ENCODE measurements at places on chromosomes 1 and 21.

DNA sequence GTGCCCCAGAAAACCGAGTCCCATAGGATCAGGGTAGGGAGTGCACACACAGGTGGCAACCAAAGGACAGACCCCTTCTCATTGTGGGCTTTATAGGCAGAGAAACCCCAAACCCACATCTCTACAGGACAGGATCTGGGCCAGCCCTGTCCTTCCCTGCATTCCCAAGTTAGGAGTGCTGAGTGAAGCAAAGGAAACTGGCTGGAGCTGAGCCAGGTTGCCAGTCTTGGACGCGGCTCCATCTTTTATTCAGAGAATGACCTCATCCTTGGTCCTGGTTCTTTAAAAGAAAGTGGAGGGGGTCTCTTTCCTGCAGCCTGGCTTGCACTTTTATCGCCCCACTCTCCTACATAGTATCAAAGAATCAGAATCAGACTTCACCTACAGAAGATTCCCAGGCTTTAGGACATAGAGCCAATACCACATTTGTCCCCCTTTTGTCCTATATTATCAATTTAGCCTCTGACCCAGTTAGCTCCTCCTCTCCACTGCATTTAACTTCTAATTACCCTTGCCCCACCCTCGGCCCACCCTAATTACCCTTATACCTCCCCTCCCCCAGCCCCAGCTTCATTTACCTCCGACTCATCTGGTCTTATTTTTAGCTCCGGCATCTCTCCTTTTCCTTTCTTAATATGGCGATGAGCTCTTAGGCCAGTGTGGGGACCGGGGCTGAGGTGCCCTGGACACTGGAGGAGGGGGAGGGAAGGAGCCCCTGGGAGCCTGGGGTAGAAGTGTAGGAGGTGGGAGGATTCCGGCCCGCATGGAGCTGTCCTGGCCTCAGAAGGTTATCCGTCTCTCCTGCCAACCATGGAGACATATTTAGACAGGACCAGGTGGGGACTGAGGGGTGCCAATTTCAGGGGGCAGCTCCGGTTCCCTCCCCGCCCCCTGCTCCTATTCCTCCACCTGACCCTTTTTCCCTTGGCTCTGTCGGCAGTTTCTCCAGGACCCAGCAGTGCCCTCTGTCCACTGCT is at the start of gene CASQ1:
Gene CASQ1 (plus strand): TSS at position 927 of the 977 bp plus-strand sequence. CDS start 177 bp downstream, outside the sequence.
- no peak for DNase-seq

DNA sequence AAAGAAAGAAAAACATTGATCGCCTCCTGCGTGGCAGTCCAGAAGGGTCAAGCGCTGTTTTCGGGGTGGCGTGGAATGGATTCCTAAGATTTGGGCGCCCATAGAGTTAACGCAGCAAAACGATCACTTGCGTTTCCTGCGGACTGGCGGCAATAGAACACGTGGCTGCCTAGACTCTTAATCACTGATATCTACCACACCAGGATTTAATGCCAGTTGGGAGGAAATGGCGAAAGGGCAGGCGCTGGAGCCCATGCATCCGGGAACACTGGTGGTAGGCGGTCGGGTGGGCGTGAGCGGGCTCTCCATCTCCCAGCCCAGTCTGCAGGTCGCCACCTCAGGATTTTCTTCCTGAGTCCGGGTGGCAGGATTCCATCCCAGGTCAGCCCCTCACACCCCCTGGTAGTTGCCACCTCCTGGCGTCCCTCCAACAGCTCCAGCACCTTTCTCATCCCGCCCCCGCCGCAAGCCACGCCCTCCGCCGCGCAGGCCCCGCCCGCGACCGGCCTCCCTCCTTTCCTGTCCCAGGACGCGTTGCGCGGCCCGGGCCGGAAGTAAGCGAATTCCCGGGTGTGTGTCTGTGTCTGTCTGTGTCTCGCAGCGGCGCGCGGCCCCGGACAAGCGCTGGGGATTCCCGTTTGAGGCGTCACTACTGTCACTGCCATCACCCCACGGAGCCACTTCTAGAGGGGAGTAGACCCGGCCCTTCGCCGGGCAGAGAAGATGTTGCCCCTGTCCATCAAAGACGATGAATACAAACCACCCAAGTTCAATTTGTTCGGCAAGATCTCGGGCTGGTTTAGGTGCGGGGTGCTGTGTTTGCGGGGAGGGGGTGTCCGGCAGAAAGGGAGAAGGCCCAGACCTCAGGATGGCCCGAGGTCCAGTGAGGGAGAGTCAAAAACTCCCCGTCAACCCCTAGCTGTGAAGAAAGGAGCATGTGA is at the start of gene SLC30A7:
Gene SLC30A7 (plus strand): TSS at position 551 of the 941 bp plus-strand sequence. CDS start 173 bp downstream, at position 724.
- DNase-seq = peak; percentile 94

DNA sequence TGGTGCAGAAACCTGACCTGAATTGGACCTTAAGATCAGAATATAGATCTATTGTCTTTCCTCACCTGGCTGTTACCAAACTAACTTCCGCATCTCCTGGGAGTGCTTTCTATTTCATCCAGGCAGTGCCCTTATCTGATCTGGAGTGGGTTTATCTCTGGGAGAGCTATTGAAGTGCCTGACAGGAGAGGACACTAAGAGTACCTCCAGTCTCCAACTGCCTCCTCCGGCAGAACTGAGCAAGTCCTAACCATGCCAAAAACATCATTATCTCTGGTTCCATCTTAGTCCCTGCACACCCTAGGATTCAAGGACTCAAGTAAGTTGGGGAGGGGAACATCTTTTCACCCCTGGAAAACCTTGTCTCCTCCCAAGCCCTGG is 12.4 kb upstream of the KCNJ15 start:
- no peak for DNase-seq

- no peak for DNase-seq
Measured at GRCh38 chr1:46457178-46457577, 32.5 kb upstream of the DMBX1 start.

- no peak for DNase-seq
Measured at GRCh38 chr1:201348211-201348566, 29.3 kb downstream of the TNNT2 start.

DNA sequence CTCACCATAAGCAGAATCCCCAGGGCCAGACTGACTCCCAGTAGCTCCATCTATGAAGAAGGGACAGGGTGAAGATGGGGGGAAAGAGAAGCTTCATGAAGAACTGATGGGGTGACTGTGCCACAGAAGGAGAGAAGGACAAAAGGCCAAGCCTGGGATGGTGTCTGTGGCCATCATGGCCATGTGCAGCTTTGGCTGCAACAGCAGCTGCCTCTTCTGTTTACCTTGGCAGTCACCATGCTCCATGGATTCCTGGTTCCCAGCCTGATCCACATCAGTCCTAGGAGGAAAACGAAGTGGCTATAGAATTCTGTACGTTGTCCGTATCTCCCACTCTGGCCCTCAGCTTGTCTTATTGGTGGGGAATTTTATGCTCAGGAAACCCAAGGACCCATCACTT is 12.0 kb downstream of the SEMA6C start:
- DNase-seq = no peak

GRCh38 chr1:31624309-31624708 is 6.8 kb downstream of the HCRTR1 start:
- DNase-seq = no peak

GRCh38 chr1:39896909-39897685 is 4.6 kb downstream of the MYCL start:
- DNase-seq = no peak

DNA sequence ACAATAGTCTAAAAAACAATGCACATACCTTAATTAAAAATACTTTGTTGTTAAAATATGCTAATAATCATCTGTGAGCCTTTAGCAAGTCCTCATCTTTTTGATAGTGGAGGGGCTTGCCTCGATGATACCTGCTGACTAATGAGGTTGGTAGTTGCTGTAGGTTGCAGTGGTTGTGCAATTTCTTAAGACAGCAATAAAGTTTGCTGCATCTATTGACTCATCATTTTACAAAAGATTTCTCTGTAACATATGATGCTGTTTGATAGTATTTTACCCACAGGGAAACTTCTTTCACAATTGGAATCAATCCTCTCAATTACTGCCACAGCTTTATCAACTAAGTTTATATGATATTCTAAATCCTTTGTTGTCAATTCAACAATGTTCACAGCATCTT is 7.6 kb downstream of the C1orf87 start:
- no peak for DNase-seq

- DNase-seq = no peak
Measured at GRCh38 chr1:63524201-63524600, 876 bp downstream of the EFCAB7 start.

GRCh38 chr21:28464095-28464494 is 528.6 kb downstream of the LTN1 start:
- no peak for DNase-seq

DNA sequence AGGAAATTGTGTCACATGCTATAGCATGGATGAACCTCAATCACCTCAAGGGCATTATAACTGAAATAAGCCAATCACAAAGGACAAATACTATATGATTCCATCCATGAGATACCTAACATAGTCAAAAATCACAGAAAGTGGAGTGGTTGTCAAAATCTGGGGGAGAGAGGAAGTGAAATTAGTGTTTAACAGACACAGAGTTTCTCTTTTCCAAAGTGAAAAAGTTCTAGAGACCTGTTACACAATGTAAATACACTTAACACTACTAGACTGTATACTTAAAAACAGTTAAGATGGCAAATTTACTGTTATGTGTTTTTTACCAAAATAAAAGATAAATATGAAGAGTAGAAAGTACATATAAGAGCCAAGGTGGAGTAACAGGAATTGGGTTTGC is 31.8 kb downstream of the ZNF644 start:
- DNase-seq = no peak

GRCh38 chr21:18298228-18298627 is 53.6 kb downstream of the CHODL start:
- DNase-seq = no peak

DNA sequence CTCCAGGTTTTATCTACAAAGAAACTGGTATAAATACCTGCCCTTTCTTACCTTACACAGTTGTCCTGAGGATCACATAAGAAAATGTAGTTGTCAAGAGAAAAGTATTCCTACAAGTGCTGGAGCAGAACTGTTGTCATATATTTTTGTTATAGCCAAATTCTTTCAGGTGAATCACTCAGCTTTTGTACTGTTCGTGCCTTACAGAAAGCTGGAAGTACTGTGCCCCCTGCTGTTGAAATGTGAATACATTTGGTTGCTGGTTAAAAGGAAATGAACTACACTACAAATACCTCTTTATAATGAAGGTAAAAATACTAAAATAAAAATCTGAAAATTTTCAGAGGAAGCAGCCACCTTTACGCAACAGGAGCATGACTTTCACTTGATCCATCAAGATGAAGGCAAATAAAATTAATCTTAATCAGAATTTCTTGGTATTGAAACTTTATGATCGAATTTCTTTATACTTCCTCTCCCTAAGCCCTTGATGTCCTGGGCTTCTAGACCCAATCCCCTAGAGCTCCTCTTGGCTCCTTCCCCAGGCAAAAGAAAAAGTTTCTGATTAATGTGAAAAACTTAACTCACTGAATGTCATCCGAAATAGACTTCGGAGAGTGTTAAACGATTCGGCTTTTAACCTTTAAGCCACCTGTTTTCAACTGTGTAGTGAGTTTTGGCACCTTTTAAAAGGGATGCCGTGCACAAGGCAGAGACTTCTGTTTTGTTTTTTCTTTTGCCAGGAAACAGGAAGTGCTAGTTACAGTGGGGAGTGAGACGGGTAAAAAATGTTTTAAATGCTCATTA is 12.5 kb downstream of the CHML start:
- DNase-seq = no peak

GRCh38 chr1:3435666-3436065 is 18.8 kb upstream of the ARHGEF16 start:
- no peak for DNase-seq

DNA sequence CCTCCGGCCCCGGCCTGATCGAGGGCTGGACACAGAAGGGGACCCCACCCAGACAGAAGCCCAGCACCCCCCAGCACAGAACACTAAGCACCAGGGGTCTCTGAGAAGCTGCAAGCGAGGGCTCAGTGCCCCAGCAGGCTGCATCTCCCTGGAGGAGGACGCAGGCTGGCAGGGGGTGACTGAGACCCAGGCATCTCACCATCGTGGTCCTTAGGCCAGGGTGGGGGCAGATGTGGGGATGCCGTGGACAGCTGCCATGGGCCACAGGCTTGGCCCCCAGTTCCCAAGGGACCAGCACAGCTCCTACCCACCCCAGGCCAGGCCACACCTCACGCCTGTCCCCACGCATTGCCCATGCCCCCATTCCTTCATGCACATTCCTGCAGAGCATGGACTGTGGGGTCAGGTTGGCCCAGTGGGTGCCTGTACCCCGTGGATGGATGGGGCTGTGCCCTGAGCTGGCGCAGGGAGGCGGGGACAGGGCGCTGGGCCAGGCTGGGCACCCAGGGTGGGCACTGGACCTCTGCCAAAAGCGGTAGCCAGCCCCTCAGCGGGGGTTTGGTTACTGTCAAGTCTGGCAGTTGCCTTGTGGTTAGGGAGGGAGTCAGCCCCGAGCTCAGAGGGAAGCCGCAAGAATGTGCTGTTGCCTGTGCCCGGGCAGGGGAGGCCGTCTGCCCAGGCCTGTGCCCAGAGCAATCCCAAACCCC is 61.5 kb downstream of the ARHGEF16 start:
- DNase-seq = no peak

DNA sequence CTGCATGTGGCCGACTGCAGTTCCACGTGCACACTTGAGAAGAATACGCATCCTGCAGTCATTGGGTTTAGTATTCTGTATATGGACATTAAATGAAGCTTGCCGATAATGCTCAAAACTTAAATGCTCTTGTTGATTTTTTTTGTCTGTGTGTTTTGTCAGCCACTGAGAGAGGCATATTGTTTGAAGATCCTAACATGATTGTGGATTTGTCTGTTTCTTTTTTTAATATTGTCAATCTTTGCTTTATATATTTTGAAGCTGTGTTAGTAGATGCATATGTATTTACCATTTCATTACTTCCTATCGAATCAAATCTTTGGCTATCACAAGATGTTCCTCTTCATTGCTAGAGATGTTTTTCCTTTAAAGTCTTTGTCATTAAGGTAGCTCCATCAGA is 73.2 kb downstream of the FHAD1 start:
- no peak for DNase-seq

GRCh38 chr1:147283011-147283410 is 40.5 kb downstream of the CHD1L start:
- no peak for DNase-seq

GRCh38 chr21:43890042-43890441 is 25.0 kb downstream of the AGPAT3 start:
- no peak for DNase-seq

DNA sequence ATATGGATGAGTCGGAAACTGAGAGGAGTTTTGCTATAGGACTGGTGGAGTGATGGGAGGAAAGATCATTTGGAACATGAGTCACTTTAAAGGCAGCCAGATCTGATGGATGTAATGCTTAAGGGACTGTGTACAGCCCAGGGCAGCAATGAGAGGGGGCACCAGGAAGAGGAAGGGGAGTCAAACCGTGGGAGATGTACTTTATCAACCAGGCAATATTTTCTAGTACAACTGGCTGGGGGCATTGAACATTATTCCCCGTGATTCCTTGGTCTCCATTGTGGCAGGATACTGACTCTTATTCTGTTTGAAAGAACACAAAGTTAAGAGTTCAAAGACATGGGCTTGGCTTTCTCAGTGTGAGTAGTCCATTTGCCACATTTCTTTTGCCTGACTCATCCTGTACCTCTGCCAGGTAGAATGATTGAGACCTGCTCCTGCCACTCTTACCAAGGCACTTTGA is 268.2 kb upstream of the NR5A2 start:
- DNase-seq = no peak

DNA sequence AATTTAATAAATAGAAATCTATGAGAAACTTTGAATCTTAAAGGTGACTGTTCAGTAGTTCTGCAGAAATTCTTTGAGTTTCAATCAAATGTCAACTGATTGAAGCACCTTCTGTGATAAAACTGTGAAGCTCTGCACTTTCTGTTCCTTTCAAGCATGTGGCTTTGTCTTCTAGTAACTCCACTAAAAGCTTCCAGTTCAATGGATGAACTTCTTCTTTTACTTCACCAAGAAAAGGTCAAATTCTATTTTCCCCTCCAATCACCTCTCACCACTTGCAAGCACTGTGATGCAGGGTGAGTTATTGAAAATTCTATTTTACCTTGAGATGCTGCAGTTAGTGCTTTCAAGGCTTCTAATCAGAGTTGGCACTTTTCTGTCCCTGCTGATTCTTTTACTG is 515.3 kb upstream of the B3GALT2 start:
- DNase-seq = no peak

All from activated CD8-positive, alpha-beta memory T cell treated with anti-CD3 and anti-CD28 coated beads for 1 hour (primary cell).